ENCODE measurements at places on chromosomes 1 and 21.

- no peak for DNase-seq
These were observed 47.8 kb downstream of the GPR88 start for GRCh38 chr1:100585786-100586185.

- DNase-seq, result no peak
These were observed 15.4 kb downstream of the POLR3GL start for GRCh38 chr1:145979746-145980456.

- DNase-seq, result no peak
These were observed 349.6 kb downstream of the PTBP2 start for GRCh38 chr1:97071173-97071572.

GRCh38 chr1:88186911-88187310, 497.2 kb upstream of the PKN2 start:
- no peak for DNase-seq

DNA sequence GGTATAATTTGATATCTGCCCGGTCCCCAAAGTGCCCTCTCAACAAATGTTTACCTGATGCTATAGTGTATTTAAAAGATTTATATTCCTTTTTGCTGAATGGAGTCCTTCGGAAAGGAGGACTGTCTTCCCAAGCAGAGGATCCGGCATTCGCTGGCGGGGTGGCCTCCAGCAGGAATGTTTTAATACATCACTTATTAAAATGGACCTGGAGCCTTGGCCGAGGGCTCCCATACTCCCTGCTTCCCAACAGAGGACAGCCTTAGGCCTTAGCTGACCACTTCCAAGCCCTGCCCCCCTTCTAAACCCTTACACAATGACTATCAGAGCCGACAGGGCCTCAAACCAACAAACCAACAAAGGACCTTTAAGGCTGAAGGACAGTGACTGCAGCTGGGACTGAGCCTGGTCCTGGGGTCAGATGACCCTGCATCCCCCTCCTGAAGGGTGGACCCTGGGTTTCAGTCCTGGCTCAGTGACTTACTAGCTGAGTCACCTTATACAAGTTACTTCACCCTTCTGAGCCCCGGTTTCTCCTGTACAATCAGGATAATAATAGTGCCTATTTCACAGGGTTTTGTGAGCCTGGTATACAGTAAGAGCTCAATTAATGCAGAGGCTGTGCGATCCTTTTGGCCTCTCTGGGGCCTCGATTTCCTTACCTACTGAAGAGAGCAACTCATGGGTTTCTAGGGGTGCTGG, 5.6 kb downstream of the CAMK2N1 start:
- no peak for DNase-seq

DNA sequence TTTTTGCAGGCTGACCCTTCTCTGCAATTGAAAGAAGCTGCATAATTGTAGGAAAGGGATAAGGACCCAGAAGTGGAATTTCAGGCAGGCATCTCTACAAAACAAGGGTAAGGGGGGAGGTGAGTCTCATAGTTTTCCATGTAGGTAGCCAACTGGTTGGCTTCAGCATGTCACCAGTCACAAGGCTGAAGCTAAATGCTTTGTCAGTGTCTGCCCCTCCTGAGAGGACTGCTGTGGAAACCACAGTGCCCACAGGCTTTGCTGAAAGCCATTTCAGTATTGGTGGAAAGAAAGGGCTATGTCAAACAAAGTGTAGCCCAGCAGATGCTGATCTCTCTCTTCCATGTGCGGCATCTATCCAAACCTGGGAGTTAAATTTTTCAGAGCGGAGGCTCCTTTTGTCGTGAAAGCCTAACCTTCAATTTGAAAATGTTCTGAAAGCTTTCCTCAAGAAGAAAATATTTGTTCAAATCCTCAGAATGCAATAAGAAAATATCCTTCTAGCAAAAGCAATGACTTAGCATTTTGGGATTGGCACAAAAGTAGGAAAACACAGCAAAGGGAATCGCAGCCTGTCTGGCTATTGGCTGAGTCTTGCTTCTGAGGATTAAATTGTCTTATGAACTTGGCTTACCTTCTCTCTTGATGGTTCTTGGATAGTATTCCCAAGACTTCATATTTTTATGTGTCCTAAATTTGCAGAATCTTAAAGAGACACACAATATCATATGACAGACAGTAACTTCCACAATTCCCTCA, 591.7 kb downstream of the PLPP3 start:
- DNase-seq, result no peak

DNA sequence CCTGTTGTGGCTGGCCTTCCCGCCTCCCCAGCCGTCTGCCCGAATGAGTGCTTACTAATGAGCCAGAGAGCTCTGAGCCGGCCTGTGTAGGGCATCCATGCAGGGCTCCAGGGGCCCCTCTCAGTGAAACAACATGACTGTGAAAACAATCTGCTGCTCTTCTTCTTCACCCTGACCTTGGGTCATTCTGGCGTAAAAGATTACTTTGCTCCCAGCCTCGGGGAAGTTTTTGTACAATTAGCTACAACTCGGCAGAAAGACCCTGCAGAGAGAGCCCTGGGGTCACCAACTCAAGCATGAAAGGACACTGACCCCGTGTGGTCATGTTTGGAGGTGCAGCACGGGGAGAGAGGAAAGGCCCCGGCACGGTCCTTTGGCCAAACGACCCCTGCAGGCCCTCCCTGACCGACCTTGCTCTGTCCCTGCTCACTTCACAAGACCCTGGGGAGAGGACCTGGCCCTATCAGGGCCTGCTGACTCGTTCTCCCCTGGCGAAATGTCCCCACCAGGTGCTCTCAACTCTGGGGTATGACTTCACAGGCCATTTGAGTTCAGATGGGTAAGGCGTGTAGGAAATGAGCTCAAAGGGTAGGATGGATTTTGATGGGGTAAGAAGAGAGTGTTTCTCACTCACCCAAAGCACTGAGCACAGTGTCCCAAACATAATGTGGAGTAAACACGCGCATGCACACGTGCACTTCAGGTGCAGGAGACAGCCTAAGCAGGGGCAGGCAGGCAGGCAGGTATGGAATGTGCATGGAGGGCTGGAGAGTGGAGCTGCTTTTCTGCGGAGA, 22.9 kb upstream of the FAM20B start:
- DNase-seq, result no peak

DNA sequence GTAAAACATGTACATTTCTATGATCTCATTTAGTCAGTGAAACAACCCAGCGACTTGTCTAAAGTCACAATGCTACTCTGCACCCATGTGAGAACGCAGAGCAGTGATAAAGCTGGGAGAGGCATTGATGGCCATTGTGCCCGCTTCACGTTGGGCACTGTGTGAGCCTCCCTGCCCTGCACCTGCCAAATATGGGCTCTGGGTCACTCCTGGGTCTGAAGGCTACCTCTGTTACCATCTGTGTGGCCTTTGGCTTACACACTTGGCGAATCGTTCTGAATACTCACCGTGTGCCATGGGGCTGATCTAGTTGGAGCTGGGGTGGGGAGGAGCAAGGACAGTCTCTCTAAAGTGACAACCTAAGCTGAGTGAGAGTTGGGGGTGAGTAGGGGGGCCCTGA, 29.9 kb downstream of the PCSK9 start:
- no peak for DNase-seq

DNA sequence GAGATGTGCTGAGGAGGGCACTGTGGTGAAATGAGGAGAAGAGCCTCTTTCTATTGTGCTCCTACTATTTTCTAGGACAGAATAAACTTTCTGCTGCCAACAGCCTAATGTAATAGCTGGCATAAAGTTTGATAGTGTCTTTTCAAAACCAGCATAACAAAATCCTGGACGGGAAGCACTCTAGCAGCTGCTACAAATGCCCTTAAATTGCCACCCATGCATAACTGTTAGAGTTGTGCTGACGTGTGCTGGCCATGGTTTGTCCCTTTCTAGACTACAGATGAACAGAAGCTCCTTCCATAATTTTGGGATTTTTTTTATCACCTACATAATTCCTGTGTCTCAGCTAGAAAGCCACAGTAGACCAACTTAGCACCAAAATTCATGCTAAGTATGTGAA, 88.5 kb upstream of the DEPDC1 start:
- no peak for DNase-seq

- DNase-seq, result no peak
These were observed 7.8 kb downstream of the PODN start for GRCh38 chr1:53069663-53070327.

- DNase-seq, result no peak
These were observed 145.6 kb upstream of the TNR start for GRCh38 chr1:175888996-175889395.

- no peak for DNase-seq
These were observed 59.3 kb upstream of the PPP2R5A start for GRCh38 chr1:212225871-212226302.

DNA sequence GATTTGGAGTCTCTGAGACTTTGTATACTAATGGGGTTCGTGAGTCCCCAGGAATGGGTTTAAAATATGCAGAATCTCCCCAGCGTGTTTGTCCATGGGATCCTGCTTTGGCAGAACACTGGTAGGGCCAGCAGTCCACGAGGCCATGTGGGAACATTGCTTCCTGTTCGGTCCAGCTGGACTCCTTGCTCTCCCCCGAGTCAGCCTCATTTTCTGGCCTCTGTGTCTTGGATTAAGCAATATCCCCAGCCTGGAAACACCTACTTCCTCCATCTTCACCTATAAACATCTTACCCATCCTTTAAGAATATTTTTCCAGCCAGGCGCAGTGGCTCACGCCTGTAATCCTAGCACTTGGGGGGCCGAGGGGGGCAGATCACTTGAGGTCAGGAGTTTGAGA, 142.4 kb downstream of the NAV1 start:
- no peak for DNase-seq

DNA sequence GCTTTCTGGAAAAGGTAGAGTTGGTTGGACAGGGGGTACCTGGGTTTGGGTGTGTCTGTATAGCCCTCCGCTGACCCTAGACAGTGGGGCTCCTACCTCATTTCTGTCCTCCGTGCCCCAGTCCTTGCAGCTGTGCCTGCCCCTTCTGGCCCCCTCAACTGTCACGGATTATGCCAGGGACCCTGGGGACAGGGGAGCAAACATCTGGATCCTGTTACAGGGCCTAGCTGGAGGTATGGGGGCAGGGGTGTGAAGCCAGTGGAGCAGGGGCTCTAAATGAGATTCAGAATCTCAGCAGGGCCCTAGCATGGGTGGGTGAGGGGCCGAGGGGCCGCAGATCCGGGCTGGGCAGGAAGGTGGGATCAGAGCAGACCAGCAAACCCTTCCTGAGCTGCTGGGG, 81.0 kb downstream of the TAS1R2 start:
- no peak for DNase-seq

DNA sequence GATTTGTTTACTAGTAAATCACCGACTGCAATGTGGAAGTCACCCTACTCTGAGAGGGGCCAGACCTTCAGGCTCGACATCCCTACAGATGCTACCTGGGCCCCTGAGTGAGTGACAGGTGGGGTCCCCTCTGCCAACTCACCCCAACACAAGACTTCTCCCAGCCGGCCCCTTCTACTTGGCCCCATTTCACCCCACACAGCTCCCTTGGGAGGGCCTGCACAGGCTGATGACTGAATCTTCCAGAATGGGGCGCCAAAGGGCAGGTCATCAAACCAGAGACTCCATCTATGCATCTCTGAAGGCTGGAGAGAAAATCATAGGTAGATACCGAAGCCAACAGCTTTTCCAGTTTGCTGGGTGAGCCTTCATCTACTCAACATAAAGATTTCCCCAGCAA, 9.4 kb upstream of the S100A8 start:
- DNase-seq, result no peak

- DNase-seq, result no peak
These were observed 7.1 kb upstream of the ACTA1 start for GRCh38 chr1:229440851-229441537.

DNA sequence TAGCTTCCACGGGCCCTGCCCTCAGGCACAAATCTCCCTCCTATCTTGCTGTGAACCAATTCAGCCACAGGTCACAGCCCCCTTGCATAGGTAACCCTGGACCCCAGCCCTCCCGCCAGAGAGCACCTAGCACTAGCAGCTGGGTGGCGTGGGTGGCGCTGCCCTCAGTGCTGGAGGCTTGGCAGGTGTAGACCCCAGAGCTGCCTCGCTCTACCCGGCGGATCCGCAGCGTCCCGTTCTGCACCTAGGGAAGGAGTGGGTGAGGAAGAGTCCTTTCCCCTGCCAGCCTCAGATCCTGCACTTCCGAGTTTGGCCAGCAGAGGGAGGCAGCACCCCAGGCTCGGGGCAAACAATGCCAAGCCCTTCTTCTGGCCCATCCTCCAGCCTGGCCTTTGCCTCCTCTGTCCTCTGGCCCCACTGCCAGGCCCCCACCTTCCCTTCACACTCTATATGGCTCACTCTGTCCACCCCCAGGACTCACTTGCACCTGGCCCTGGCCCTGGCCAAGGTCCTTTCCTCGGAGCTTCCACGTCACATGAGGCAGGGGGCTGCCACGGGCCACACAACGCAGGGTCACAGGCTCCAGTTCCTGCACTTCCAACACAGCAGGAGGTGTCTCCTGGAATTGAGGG, 9.0 kb downstream of the IGSF9 start:
- peak; percentile 44 for DNase-seq

DNA sequence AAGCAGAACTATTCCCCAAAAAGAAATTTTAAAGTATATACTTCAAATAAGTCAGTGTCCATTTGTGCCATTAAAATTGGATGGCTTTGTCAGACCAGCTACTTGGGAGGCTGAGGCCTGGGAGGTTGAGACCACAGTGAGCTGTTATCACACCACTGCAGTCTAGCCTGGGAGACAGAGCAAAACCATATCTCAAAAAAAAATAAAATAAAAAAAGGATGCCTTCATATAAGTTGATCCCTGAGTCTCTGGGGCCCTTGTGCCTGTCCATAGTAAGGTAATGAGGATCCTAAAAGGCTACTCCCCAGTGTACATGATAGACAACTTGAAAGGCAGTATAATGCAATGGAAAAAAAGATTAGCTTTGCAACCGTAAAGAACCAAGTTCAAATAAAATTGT, 81.2 kb upstream of the BARHL2 start:
- DNase-seq, result no peak

- DNase-seq, result no peak
These were observed 14.8 kb downstream of the VANGL1 start for GRCh38 chr1:115656461-115657077.

DNA sequence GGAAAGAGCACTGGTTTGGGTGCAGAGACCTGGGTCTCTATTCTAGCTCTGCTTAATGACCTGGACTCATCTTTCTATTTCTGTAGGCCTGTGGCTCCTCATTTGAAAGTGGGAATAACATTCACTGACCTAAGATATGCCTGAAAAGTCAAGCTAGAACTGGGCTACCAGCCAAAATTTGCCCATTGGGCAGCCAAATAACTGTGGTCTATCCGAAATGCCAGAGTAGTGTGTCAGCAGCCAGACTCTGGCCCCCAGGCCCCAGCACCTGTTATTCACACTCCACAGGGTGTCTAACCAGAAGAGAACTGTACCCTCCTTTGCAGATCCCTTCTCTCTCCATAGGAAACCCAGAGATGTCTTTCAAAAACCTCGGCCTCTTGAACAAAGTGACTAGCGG, 12.6 kb downstream of the DAB1 start:
- no peak for DNase-seq

- DNase-seq, result no peak
These were observed 18.6 kb upstream of the ANKRD45 start for GRCh38 chr1:173688300-173688699.

DNA sequence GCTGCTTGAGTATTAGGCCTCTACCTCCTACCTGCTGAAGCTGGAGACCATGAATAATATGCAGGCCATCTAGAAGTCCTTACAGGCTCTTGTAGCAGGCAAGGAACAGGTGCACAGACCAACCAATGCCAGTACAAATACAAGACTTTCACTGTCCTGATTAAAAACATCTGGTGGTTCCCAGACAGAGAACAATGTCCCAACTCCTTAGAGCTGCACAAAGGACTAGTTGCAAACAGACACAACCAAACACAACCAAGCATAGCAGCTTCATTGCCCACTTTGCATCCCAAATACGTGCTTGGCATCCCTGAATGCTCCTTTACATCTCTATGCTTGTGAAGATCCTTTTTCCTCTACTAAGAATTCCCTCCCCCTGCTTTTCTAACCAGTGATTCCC, 98.1 kb upstream of the CXADR start:
- no peak for DNase-seq

GRCh38 chr1:32709075-32709474, 6.5 kb upstream of the SYNC start:
- DNase-seq, result no peak

Measured in NCI-H1417 treated with DMSO at 0.1 percent for 48 hours (cell line).